ENCODE measurements at places on chromosomes 2 and 18.

- no peaks in the 10 kb centered on the region for H3K27me3 ChIP-seq
- peak overlapping the region; percentile 88 for H3K27ac ChIP-seq
- no peaks in the 10 kb centered on the region for H3K36me3 ChIP-seq
Measured at GRCh38 chr18:31101183-31102024, 817 bp downstream of the DSC2 start.

- H3K27ac ChIP-seq: no peak overlapping the region
- peaks cover 12% of the 10 kb centered on the region for H3K4me1 ChIP-seq
- no peak overlapping the region for H3K4me3 ChIP-seq
- H3K27me3 ChIP-seq: no peaks in the 10 kb centered on the region
Measured at GRCh38 chr18:13362607-13363006, 144.0 kb downstream of the LDLRAD4 start.

DNA sequence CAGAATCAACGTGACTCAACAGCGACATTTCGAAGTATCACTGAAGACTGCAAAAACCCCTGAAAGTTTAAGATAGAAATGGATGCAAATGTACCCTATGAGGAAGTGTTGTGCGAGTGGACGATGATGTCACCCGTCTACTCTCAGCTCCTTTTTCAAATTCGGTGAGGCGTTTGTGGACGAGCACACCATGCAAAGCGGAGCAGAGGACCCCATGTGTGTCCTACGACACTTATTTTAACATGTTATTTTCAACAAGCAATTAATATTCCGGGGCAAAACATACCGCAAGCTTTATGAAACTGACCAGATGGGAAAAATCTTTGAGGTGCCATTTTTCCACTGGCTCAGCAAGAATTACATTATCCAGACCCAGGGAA is 2.0 kb downstream of the PXDN start:
- H3K27ac ChIP-seq: peak overlapping the region; percentile 81
- DNase-seq: peak; percentile 2
- H3K4me3 ChIP-seq: peak overlapping the region; percentile 73
- H3K27me3 ChIP-seq: peaks cover 4% of the 10 kb centered on the region
- no peaks in the 10 kb centered on the region for H3K36me3 ChIP-seq
- peaks cover 64% of the 10 kb centered on the region for H3K4me1 ChIP-seq

DNA sequence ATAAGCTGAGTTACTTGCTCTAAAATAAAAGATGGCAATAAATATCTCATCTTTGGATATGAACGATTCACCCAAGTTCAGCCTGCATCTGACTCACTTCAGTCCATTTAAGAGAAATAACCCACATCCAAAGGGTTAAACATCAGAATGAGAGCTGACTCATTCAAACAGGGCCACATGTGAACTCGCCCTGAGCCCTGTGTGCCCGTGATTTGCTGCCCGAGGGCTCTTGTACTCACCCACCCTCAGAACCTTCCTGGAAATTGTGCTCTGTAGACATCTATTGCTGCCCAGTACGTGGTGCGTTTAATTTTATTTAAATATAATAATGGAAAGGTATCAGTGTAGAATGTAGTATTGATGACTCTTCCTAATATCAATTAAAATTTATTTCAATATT is 66.9 kb upstream of the RBM44 start:
- H3K36me3 ChIP-seq: no peaks in the 10 kb centered on the region
- H3K4me1 ChIP-seq: peaks cover 100% of the 10 kb centered on the region
- H3K27ac ChIP-seq: peak overlapping the region; percentile 79
- no peaks in the 10 kb centered on the region for H3K27me3 ChIP-seq
- no peak overlapping the region for H3K4me3 ChIP-seq
- DNase-seq: no peak

GRCh38 chr2:177606636-177607035 is 214.1 kb downstream of the AGPS start:
- no peaks in the 10 kb centered on the region for H3K27me3 ChIP-seq
- H3K4me3 ChIP-seq: no peak overlapping the region
- no peak for DNase-seq
- no peaks in the 10 kb centered on the region for H3K36me3 ChIP-seq
- peaks cover 5% of the 10 kb centered on the region for H3K4me1 ChIP-seq

DNA sequence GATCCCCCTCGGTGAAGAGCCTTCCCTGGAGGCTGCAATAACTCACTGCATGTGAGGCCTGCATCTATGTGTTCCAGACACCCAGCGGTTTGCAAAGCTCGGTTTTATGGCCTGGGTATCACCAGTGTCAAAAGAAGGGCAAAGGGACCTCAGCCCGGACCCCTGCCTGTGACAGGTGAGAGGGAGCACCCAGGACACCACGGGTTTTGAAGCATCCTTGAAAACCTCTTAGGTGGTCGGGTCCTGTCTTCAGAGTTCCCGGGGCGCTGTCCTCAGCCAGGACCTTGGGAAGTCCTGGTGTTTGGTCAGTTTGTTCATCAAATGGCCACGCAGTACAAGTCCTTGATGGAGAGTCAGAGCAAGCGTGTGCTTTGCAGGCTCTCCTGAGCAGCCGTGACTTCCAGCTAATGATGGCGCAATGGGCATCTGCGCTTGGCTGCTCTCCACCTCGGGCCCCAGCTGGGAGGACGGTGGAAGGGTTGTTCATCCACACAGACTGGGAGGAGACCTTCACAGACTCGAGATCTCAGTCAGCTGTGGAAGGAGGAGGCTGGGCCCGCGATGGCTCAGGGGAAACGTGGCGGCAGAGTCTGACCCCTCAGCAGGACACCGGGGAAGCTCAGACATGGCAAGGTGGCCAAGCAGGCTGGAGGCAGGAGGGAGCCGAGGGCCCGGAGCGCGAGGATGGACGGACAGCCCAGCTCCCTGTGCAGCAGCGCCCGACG is 113.1 kb upstream of the GPC1 start:
- H3K36me3 ChIP-seq: no peaks in the 10 kb centered on the region
- peaks cover 12% of the 10 kb centered on the region for H3K4me1 ChIP-seq

GRCh38 chr2:203707530-203707929 is 1.1 kb downstream of the CD28 start:
- H3K27me3 ChIP-seq: no peaks in the 10 kb centered on the region
- DNase-seq: no peak
- H3K36me3 ChIP-seq: no peaks in the 10 kb centered on the region
- no peak overlapping the region for H3K27ac ChIP-seq
- H3K4me3 ChIP-seq: no peak overlapping the region

GRCh38 chr2:46135958-46136357 is 161.2 kb upstream of the EPAS1 start:
- no peaks in the 10 kb centered on the region for H3K36me3 ChIP-seq
- DNase-seq: no peak
- no peak overlapping the region for H3K4me3 ChIP-seq
- H3K27me3 ChIP-seq: no peaks in the 10 kb centered on the region
- H3K27ac ChIP-seq: peak overlapping the region; percentile 73

Measured in heart right ventricle (tissue), 16 donors.